ENCODE measurements at places on chromosomes 2 and 18.

DNA sequence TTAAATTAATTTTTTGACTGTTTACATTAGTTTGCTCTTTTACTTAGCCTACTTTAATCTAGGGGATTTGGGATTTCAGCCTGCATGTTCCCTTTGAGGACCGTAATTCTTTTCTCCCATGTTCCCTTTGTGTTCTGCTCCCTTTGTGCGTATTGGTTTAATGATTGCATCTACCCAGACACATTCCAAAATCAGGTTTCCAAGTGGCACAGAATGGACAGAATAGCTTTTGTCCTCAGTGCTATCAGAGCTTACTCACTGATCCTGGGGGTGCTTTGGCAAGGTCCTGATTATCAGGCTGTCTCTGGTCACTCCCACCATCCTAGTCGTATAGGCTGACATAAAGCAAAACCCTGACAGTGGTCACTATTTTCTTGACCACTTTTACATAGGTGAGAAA lies 867.5 kb downstream of the TSN start:
- DNase-seq, result no peak

DNA sequence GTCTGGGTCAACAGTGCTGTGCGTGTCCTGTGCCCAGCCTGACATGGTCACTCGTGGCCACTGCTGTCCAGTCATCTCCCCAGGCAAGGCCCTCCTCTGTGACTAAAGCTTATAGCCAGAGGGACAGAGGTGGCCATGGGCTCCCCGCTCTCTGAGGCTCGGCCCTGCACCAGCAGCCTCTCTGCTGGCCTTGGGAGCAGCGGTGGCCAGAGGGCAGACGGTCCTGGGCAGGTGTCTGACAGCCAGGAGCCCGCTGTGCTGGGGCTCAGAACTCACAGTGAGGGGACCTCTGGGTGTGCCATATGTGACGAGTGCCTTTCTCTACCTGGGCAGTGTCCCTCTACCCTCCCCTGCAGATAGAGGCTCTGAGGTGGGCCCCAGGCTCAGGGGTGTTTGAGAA lies 98.7 kb downstream of the FAM210A start:
- no peak for DNase-seq

- no peak for DNase-seq
These were observed 978.5 kb upstream of the LRRTM1 start for GRCh38 chr2:81283081-81283480.

DNA sequence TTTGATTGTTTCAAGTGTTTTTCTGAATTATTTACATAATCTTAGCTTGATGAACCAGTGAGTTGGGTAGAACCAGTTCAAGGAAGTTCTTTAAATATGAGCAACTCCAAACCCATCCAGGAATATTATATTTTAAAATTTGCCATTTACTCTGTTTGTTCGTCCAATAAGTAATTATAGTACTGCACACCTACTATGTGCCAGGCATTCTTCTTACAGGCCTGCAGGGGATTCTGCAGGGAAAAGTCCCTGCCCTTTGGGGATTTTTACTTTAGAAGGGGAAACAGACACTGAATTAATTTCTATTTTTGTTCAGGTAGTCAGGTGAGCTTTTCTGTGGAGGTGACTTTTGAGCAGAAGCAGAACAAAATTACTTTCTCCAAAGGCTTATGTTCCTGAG lies 146.9 kb downstream of the DOCK10 start:
- no peak for DNase-seq

DNA sequence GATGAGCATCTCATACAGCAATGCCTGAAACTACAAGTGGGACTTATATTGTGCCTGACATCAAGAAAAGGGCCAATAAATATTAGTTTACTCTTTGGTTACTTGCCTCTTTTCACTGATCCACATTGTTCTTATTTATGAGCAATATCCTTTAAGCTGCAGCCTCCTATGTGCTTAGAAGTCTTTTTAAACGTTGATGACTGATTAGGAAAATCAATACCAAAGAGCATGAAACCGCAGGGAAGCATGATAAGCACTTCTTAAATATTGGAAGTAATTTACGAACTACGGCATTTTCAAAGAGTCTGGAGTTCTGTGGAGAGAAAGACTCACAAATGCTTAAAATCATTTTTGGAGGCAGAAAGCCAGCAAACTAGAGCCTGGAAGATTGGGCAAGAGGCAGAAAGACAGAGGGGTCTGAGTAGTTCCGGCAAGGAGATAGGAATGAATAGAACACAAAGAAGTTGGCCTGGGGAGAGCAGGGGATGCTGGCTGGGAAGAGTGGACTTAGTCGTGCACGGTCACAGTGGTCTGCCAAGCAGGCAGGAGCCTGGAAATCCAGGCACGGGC lies 122.6 kb upstream of the NOSTRIN start:
- no peak for DNase-seq

DNA sequence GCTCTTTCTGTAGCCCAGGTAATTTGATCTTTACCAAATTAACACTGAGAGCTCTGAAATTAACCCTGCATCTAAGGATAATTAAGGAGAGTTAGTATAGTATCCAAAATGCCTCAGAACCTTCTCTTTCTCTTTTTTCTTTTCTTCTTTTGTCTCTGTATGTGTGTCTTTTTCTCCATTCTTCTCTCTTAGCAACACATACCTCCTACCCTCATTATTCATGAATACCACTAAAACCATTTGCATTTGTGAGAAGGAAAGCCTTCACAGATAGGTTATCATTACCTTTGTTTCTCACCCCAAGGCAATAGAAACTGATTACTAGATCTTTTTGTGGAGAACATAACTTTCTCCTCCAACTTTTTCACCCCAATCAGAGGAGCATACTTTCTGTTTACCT lies 376.5 kb upstream of the NXPH2 start:
- no peak for DNase-seq

DNA sequence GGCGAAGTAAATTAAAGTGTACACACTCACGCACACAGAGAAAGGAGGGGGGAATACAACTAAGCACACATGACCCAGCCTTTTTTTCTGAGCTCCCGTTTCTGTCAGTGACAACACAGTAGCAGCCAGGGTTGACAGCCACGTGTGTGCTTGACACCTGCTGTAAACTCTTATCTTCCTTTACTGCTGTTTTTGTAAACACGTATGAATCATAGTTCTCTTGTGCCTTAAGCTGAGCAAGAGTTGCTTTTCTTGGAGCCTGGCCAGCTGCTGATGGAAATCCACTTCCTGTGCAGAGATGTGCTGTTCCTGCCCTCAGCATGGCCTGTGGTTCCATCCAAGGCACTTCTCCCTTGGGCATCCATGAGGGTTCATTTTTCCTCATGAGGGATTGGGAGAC lies 561.9 kb downstream of the GALR1 start:
- no peak for DNase-seq

- DNase-seq, result no peak
These were observed 36.1 kb downstream of the TEX51 start for GRCh38 chr2:126934809-126935208.

DNA sequence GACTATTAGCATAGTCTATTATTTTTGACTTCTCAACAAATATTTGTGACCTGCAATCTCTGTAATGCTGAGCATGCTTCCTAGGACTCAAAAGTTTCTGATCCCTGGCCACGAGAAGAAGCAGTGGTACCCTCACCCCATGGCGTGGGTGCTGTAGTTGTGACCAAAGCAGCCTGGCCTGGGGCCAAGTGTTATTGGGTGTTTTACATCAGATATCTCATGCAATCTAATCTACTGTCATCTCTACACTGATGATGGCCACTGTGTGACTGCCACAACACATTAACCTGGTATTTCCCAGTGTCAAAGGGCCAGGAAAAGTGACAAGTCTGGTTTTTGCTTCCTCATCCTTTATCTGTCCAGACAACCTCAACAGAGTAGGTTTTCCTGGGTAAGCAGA lies 80.8 kb upstream of the WIPF1 start:
- no peak for DNase-seq

DNA sequence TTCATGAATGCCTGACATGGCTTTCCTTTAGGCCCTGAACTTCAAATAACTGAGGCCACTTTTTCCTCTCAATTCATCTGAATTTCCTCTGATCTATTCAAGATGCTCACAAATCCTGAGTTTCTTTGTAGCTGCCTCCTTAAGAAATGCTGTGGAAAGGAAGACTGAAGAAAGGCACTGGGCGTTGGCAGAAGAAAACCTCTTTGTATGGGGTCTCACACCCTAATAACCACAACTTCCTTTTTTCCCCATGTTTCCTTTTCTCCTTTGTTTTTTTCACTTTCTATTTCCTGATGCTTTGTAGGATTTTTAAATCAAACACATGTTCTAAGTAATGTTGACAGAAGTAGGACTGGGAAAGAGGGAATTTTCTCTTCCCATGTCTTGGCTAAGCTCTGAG lies 447.4 kb downstream of the CMPK2 start:
- no peak for DNase-seq

- DNase-seq, result no peak
These were observed 120.4 kb downstream of the LIPG start for GRCh38 chr18:49682173-49682802.

DNA sequence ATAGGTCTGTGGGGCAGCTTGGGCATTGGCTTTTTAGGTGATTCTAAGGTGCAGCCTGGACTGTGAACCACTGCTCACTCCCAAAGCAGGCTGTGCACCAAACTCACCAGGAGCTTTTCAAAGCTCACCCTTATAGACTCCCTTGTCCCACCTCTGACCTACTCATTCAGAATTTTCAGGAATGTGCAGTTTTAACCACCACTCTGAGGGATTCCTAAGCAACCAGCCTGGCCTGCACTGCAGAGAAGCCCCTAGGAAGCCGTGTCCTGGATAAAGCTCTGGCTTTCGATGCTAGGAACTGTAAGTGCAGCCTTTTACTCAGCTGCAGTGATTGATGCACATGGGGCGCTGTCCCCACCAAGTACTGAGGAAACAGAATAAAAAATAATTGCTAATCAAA lies 33.0 kb downstream of the MRO start:
- DNase-seq, result no peak

- no peak for DNase-seq
These were observed 229.0 kb downstream of the DYSF start for GRCh38 chr2:71682341-71682740.

DNA sequence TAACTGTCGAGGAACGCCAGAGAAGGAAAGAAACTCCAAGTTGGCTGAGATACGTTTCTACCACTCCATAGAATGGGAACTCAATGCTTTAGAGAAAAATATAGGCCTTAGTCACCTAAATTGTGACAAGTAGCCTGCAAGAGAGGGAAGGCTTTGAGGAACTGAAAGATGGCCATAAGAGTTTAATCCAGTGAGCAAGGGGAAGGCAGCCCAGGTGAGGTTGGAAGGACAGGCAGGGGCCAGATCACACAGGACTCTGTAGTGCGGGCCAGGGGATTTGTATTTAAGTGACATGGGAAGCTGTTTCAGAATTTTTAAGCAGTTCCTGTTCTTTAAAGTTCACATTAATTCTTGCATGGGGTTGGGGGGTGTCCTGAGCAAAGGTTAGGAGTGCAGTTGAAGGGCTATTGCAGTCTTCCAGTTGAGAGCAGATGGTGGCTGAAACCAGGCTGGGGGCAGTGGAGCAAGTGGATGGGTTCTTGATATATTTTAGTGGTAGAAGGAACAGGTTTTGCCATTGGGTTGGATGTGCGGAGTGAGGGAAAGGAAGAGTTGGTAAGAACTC lies 138.9 kb upstream of the PELI1 start:
- DNase-seq, result no peak

GRCh38 chr2:53989210-53989862 lies 18.5 kb upstream of the PSME4 start:
- DNase-seq, result no peak

- DNase-seq, result no peak
These were observed 35.5 kb downstream of the ST8SIA5 start for GRCh38 chr18:46721331-46721730.

GRCh38 chr2:74740741-74741431 lies 86.8 kb downstream of the SEMA4F start:
- DNase-seq, result no peak

GRCh38 chr18:27780061-27780745 lies 396.7 kb downstream of the CDH2 start:
- DNase-seq, result no peak

- DNase-seq, result no peak
These were observed 140.3 kb upstream of the RASGRP3 start for GRCh38 chr2:33336036-33336625.
